Upper lobe of left lung (tissue), 6 donors: ENCODE measurements at places on chromosomes 1 and 21. TPM values are rescaled to one million over a fixed set of nuclear protein-coding genes. Genes with fewer than 3 reads are reported as not detected.

- no peak for DNase-seq
- no peaks in the 10 kb centered on the region for H3K27me3 ChIP-seq
- H3K27ac ChIP-seq = no peak overlapping the region
- H3K4me3 ChIP-seq = no peak overlapping the region
- peaks cover 77% of the 10 kb centered on the region for H3K36me3 ChIP-seq
Measured at GRCh38 chr21:45266518-45267389, 20.9 kb downstream of the POFUT2 start.

DNA sequence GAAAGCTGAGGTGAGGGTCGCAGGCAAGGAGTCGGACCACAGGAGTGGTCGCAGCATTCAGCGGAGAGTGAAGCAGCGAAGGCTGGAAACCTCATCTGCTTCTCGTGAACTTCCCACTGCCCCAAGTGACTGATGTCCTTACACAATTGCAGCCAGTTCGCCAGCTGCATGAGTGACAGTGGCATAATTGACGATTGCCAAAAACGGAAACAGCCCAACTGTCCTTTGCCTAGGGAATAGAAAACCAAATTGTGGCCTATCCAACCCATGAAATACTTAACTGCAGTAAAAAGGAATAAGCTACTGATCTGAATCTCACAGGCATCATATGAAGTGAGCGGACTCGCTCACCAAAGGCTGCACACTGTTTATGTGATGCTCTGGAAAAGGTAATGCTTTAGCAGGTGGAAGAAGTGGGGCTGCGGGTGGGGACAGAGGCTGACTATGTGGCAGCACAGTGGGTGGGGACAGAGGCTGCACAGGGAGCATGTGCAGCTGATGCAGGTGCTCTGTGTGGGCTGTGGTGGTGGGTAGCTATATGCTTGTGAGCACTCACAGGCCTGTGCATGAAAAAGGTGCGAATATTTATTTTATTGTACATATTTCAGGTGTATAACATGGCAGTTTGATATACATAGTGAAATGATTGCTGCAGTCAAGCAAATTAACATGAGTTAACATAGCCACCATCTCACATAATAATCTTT is 4.2 kb upstream of the NLRP3 start:
- H3K36me3 ChIP-seq = no peaks in the 10 kb centered on the region
- peaks cover 8% of the 10 kb centered on the region for H3K4me1 ChIP-seq
- no peaks in the 10 kb centered on the region for H3K27me3 ChIP-seq
- DNase-seq = no peak
- H3K4me3 ChIP-seq = no peak overlapping the region

DNA sequence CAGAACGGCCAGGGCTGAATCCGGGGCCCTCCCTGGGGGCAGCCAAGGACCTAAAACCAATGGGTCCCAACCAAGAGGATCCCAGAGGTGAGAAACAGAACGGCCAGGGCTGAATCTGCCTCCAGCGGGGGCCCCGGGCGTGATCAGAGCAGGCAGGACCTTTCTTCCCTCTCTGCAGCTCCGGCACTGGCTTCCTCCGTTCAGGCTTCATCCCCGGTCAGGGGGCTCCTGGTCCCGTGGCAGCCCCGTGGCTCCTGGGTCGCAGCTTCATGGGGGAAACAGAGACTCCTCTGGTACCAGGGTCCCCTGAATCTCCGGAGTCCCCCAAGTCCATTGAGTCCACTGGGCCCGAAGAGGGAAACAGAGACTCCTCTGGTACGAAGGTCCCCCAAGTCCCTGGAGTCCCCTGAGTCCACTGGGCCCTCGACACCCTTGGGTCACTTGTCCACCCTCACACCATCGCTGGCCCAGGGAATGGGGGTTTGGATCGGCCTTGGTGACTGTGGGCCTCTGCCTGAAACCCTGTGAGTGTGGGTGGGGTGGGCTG is 60.1 kb downstream of the PRKCZ start:
- H3K4me3 ChIP-seq = no peak overlapping the region
- H3K36me3 ChIP-seq = peaks cover 10% of the 10 kb centered on the region
- H3K27ac ChIP-seq = no peak overlapping the region
- DNase-seq = no peak
- no peaks in the 10 kb centered on the region for H3K27me3 ChIP-seq

DNA sequence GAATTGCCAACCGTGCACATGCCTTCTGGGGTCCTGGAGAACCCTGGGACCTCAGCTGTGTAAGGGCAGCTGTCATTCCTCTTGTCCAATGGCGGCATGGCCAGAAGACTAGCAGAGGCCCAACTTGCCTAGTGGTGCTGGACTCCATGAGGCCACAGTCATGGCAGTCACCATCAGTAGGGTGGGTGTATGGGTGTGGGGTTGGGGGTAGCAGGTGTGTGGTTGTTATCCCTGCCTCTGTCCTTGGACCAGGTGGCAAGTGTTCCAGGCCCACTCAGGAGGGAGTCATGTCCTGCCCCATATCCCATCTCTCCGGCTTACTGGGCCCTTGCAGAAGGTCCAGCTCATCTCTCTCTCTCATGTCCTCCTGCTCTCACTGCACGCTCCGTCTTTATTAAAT is 1596.2 kb downstream of the MRPL39 start:
- no peaks in the 10 kb centered on the region for H3K36me3 ChIP-seq
- no peaks in the 10 kb centered on the region for H3K27me3 ChIP-seq
- no peaks in the 10 kb centered on the region for H3K4me1 ChIP-seq
- no peak overlapping the region for H3K4me3 ChIP-seq
- DNase-seq = no peak
- H3K27ac ChIP-seq = no peak overlapping the region

- DNase-seq = peak; percentile 71
- no peaks in the 10 kb centered on the region for H3K27me3 ChIP-seq
- peak overlapping the region; percentile 60 for H3K4me3 ChIP-seq
- H3K4me1 ChIP-seq = peaks cover 81% of the 10 kb centered on the region
- peaks cover 5% of the 10 kb centered on the region for H3K36me3 ChIP-seq
Measured at GRCh38 chr1:155976062-155976912, 2.1 kb downstream of the ARHGEF2 start.

- peaks cover 37% of the 10 kb centered on the region for H3K4me1 ChIP-seq
- H3K4me3 ChIP-seq = peak overlapping the region; percentile 47
- H3K27ac ChIP-seq = peak overlapping the region; percentile 84
- peak; percentile 31 for DNase-seq
- H3K27me3 ChIP-seq = peaks cover 12% of the 10 kb centered on the region
- H3K36me3 ChIP-seq = no peaks in the 10 kb centered on the region
Measured at GRCh38 chr1:47231301-47232186, 481 bp downstream of the TAL1 start.

DNA sequence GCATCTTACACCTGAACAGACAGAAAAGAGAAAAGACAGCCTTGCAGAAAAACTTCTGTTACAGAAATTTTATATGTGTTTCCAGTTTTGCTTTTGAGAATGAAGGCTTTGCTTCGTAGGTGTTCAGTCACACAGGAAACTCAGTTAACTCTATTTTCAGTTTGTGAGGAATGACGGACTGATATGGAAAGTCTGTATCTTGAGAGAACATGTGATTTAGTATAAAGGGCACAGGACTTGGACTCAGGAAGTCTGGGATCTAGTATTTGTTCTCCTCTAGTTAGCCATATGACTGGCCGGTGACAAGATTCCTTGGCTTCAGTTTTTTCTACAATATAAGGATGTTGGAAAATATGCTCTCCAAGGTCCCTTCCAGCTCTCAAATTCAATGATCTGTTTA is 149.1 kb downstream of the OLFM3 start:
- H3K4me1 ChIP-seq = no peaks in the 10 kb centered on the region
- no peak overlapping the region for H3K4me3 ChIP-seq
- no peaks in the 10 kb centered on the region for H3K36me3 ChIP-seq
- DNase-seq = no peak
- no peak overlapping the region for H3K27ac ChIP-seq
- H3K27me3 ChIP-seq = no peaks in the 10 kb centered on the region

- H3K36me3 ChIP-seq = no peaks in the 10 kb centered on the region
- no peaks in the 10 kb centered on the region for H3K4me1 ChIP-seq
- DNase-seq = no peak
- H3K4me3 ChIP-seq = no peak overlapping the region
- no peaks in the 10 kb centered on the region for H3K27me3 ChIP-seq
Measured at GRCh38 chr1:208868554-208868953, 624.4 kb upstream of the PLXNA2 start.

DNA sequence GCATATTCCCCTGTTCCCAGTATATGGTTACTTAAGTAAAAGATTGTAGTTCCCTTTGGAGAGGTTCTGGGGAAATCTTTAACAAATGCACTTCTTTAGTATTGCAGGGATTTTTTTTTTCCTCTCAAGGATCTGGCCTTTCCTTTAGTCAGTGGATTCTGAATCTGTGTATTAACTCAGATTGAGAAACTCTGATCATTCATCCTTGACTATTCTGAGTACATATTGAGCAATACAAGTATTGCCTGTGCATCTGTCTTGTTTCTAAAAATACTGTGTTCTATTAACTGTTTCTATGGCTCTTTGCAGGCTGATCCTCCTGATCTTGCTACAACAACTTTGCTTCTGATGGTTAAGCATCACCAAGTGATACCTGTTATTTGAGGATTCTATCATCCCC is 67.8 kb upstream of the FGGY start:
- no peak overlapping the region for H3K4me3 ChIP-seq
- H3K4me1 ChIP-seq = peaks cover 7% of the 10 kb centered on the region
- DNase-seq = no peak
- H3K36me3 ChIP-seq = no peaks in the 10 kb centered on the region
- H3K27me3 ChIP-seq = no peaks in the 10 kb centered on the region

DNA sequence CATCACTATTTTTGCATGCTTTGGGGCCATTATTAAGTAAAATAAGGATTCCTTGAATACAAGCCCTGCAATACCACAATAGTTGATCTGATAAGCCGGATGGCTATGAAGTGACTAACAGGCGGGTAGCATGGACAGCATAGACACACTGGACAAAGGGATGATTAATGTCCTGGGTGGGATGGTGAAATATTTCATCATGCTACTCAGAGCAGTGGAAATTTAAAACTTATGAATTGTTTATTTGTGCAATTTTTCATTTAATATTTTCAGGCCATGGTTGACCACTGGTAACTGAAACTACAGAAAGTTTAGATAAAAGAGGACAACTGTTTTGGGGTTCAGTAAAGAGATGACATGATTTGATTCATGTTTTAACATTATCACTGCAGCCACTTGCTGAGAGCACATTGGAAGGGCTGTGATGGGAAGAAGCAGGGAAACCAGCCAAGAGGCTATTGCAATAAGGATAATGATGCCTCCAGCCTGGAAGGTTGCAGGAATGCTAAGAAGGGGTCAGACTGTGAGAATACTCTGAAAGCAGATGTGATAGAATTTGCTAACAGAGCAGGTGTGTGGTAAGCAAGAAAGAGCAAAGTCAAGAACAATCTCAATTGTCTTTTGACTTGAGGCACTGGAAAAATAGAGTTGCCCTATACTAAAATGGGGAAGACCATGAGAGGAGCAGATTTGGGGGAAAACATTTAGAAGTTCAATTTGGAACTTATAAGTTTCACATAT is 62.5 kb upstream of the TNFSF4 start:
- H3K27ac ChIP-seq = no peak overlapping the region
- DNase-seq = no peak
- H3K4me1 ChIP-seq = no peaks in the 10 kb centered on the region
- H3K27me3 ChIP-seq = no peaks in the 10 kb centered on the region
- H3K4me3 ChIP-seq = no peak overlapping the region

GRCh38 chr1:147245586-147246021 is 3.1 kb downstream of the CHD1L start:
- H3K36me3 ChIP-seq = no peaks in the 10 kb centered on the region
- peak overlapping the region; percentile 2 for H3K27ac ChIP-seq
- H3K4me3 ChIP-seq = no peak overlapping the region
- DNase-seq = no peak
- H3K4me1 ChIP-seq = peaks cover 17% of the 10 kb centered on the region

GRCh38 chr1:209059376-209059775 is 524.1 kb upstream of the CAMK1G start:
- H3K27me3 ChIP-seq = no peaks in the 10 kb centered on the region
- H3K27ac ChIP-seq = no peak overlapping the region
- H3K4me1 ChIP-seq = no peaks in the 10 kb centered on the region
- H3K4me3 ChIP-seq = no peak overlapping the region

GRCh38 chr21:35924714-35925301 is 135.5 kb downstream of the SETD4 start:
- no peak overlapping the region for H3K4me3 ChIP-seq
- no peak for DNase-seq
- H3K4me1 ChIP-seq = peaks cover 10% of the 10 kb centered on the region
- no peak overlapping the region for H3K27ac ChIP-seq
- H3K36me3 ChIP-seq = no peaks in the 10 kb centered on the region

GRCh38 chr1:235831148-235831547 is 35.6 kb downstream of the LYST start:
- H3K36me3 ChIP-seq = no peaks in the 10 kb centered on the region
- no peak overlapping the region for H3K27ac ChIP-seq
- H3K4me3 ChIP-seq = no peak overlapping the region

- H3K4me1 ChIP-seq = peaks cover 46% of the 10 kb centered on the region
- peak overlapping the region; percentile 89 for H3K27ac ChIP-seq
Measured at GRCh38 chr1:26290122-26290881, 10.4 kb downstream of the SH3BGRL3 start.

DNA sequence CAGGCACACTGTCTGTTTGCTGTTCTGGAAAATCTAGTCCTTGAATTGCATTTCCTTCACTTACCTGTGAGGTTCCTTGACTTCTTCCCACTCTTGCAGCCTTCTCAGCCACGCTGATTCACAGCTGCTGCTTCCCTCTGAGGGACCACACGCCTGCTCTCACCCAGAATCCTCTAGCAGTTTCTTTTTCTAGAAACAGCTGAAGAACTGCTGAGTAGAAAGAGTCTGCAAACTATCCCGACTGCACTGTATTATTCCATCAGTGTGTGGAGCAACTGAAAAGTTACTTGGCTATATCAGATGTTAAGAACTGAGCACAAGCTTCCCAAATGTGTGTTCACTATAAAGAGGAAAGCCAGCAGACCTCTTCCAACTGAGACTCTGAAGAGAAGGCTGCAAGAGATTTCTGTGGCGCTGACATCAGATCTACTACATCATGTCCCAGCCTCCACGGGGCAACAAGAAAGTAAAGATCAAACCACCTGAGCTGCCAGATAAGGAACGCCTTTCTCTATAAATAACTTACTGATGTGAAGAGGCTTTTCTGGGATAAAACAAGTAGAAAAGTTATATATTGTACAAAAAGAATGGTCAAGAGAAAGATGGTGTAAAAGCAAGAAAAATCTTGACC is 226.6 kb downstream of the RERE start:
- no peak for DNase-seq
- no peaks in the 10 kb centered on the region for H3K27me3 ChIP-seq
- H3K36me3 ChIP-seq = no peaks in the 10 kb centered on the region
- peaks cover 4% of the 10 kb centered on the region for H3K4me1 ChIP-seq
- H3K4me3 ChIP-seq = no peak overlapping the region

- DNase-seq = peak; percentile 78
- no peak overlapping the region for H3K4me3 ChIP-seq
- no peak overlapping the region for H3K27ac ChIP-seq
- no peaks in the 10 kb centered on the region for H3K36me3 ChIP-seq
Measured at GRCh38 chr1:115811140-115811828, 29.6 kb downstream of the NHLH2 start.

GRCh38 chr1:241343956-241344355 is 13.0 kb downstream of the RGS7 start:
- no peak overlapping the region for H3K27ac ChIP-seq
- H3K4me3 ChIP-seq = no peak overlapping the region
- DNase-seq = no peak
- no peaks in the 10 kb centered on the region for H3K27me3 ChIP-seq

GRCh38 chr21:41928621-41929220 is 25.1 kb downstream of the C2CD2 start:
- H3K4me3 ChIP-seq = no peak overlapping the region
- H3K36me3 ChIP-seq = no peaks in the 10 kb centered on the region
- no peaks in the 10 kb centered on the region for H3K27me3 ChIP-seq
- H3K27ac ChIP-seq = peak overlapping the region; percentile 42
- no peak for DNase-seq
- peaks cover 46% of the 10 kb centered on the region for H3K4me1 ChIP-seq

Gene ZNF683
- 1.3 TPM for total RNA-seq

Gene VANGL1
- 11.4 TPM for total RNA-seq

Gene KIF2C
- 1.8 TPM for total RNA-seq

Gene SH3D21
- 4.4 TPM for total RNA-seq

Gene KCNJ9
- not detected for total RNA-seq

Gene WDR26
- 145 TPM for total RNA-seq

Gene TRIM46
- not detected for total RNA-seq

Gene PTP4A2
- total RNA-seq = 71.6 TPM
